ENCODE measurements at places on chromosomes 12 and 14.

DNA sequence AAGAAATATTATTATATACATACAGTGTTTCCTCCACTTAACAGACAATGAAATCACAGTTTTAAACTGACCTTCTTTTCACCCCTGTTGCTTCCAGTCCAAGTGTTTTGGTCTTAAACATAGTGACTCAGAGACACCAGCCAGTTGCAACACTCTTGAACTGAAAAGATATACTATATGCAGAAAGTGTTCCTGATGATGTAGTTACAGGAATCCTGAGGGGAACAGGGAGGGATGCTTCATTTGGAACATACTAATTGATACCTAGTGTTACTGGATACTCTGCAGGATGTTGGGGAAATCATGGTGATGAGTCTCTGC lies 420.8 kb downstream of the CCDC91 start:
- no peak for DNase-seq

GRCh38 chr12:108850854-108851573 lies 6.4 kb downstream of the SSH1 start:
- no peak for DNase-seq

DNA sequence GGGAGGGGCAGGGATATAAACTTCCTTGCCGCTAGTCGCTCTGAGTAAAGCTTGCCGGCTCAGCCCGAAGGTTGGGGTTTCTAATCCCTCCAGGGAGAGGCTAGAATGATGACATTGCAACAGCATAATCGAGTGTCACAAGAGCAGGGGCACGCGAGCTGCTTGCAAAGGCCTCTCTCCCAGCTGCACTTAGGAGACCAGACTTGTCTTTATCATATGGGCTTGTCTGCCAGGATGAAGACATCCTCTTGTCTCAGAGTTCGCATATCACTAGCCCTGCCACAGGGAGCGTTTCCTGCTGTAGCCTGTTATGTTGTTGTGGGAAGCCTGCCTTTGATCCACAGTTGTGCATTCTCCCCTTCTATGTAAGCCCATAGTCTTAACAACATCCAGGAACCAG lies 180.0 kb downstream of the ESR2 start:
- DNase-seq, result no peak

DNA sequence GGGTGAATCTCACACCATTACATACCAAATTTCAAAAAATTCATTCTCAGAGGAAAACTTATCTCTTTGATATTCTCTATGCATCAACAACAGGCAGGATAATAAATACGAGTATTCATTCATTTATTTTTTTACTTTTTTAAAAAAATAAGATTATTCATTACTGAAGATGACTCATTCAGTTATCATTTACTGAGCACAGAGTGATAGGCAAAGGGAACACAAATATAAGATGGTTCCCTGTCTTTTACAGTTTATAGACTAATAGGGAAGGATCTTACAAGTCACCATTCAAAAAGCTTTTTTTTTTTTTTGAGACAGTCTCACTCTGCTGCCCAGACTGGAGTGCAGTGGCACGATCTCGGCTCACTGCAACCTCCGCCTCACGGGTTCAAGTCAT lies 5.0 kb upstream of the PABPN1 start:
- DNase-seq, result no peak

DNA sequence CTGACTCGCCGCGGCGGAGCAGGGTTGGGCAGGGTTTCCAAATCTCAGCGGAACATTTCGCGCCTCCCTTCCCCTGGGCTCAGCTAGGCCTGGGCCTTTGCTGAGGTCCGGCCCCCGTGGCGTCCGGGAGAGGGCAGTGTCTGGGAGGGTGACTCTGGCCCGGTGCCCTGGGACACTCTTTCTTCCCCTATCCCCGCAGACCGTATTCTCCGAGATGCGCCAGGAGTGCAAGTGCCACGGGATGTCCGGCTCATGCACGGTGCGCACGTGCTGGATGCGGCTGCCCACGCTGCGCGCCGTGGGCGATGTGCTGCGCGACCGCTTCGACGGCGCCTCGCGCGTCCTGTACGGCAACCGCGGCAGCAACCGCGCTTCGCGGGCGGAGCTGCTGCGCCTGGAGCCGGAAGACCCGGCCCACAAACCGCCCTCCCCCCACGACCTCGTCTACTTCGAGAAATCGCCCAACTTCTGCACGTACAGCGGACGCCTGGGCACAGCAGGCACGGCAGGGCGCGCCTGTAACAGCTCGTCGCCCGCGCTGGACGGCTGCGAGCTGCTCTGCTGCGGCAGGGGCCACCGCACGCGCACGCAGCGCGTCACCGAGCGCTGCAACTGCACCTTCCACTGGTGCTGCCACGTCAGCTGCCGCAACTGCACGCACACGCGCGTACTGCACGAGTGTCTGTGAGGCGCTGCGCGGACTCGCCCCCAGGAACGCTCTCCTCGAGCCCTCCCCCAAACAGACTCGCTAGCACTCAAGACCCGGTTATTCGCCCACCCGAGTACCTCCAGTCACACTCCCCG lies 3.0 kb downstream of the WNT1 start:
- DNase-seq, result no peak

DNA sequence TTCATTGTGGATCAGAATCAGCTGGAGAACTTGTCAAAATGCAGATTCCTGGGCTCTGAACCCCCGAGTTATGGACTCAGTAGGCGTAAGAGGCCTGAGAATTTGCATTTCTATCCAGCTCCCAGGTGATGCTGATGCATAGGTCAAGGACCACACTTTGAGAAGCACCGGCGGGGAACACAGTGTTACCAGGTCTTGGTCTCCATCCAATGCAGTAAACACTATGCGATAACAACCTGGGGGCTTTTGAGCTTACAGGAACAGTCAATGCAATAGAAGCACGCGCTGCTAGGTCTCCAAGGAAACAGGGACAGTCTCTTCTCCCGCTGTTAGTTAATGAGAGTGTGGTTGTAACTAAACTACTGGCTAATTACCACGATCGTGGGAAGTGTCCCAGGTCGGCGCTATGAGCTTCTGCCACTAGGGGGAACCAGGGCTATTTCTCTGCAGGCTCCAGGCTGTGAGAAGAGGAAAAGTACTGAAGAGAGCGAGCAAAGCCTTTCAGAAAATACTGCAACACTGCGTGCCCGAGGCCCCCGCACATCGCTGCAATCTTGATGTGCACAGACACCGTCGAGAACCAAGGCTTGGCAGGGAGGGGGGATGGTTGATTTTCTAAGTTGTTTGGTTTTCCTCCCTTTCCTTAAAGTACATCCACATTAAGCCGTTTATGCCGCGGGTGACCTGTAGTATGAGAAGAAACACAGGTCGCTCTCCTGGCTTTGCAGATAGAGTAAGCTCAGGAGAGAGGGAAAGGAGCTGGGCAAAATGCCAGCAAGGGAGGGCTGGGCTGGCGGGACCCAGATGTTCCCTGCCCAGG lies 52.0 kb upstream of the KCNA1 start:
- DNase-seq, result peak; percentile 74

- DNase-seq, result no peak
Measured at GRCh38 chr12:45076417-45077026, 25.6 kb upstream of the DBX2 start.

- DNase-seq, result no peak
Measured at GRCh38 chr12:7395950-7396349, 48.0 kb downstream of the CD163L1 start.

- DNase-seq, result no peak
Measured at GRCh38 chr12:103909811-103910210, 20.4 kb upstream of the HSP90B1 start.

DNA sequence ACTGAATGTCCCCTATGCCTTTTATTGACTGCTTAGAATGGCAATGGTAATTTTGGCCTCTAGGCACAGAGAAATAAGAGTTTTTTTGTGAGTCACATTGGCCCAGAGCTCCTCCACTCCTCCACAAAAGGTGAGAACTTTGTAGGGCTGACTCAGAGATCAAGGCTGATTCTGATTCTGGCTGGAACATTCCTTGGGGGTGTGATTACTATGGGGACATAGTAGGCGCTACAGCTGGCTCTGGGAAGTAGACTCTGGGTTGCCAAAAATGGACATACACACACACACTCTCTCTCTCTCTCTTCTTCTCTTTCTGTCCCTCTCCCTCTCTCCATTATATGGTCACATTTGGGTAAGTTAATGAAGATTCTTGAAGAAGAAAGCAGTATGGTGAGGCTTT lies 174.6 kb upstream of the DDHD1 start:
- no peak for DNase-seq

- no peak for DNase-seq
Measured at GRCh38 chr12:107600581-107601144, 84.9 kb upstream of the PWP1 start.

DNA sequence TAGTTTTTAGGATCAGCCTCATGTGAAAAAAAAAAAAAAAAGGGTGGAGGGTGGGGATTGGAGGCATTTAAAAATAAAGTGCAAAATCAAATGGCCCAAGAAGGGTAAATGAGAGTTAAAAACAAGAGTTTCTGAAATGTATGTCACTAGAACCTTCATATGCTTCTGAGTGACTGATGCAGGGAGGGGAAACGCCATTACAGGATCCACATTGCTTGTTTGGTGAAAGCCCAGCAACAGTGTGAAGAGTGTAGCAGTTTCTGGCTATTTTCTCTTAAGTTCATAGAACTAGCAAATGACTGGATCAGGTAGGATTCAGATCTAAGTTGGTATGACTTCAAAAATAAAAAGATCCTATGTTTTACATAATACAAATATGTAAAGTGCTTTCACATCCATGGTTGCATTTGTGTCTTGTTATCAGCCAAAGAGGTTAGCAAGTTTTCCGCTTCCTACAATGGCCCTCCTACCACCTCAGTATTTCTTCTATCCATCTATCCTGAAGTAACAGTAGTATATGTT lies 2.9 kb downstream of the CHPT1 start:
- DNase-seq, result no peak

GRCh38 chr14:22739423-22739822 lies 27.1 kb upstream of the OXA1L start:
- no peak for DNase-seq

DNA sequence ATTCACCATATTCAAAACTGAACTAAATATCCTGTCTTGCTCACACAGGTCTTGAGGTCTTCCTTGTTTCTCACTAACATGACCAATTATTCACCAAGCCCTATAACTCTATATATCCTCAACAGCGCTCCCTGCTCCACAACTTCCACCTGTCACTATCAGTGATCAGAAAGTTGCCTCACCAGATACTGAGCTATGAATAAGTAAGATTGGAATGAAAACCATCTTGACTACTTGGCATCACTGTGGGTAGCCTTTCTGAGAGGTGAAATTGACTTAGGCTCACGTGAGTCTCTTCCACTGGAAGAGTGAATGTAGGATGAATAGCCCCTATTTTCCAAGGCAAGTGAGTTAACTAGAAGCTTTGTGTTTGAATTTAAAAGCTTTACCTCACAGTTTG lies 167.1 kb downstream of the PIK3C2G start:
- no peak for DNase-seq

GRCh38 chr14:55129428-55130195 lies 560 bp downstream of the LGALS3 start:
- DNase-seq, result peak; percentile 24

- DNase-seq, result no peak
Measured at GRCh38 chr14:90019824-90020523, 41.8 kb upstream of the KCNK13 start.

GRCh38 chr12:98439981-98440581 lies 75.3 kb upstream of the TMPO start:
- no peak for DNase-seq

GRCh38 chr12:32535288-32535999 lies 136.1 kb downstream of the FGD4 start:
- DNase-seq, result no peak

DNA sequence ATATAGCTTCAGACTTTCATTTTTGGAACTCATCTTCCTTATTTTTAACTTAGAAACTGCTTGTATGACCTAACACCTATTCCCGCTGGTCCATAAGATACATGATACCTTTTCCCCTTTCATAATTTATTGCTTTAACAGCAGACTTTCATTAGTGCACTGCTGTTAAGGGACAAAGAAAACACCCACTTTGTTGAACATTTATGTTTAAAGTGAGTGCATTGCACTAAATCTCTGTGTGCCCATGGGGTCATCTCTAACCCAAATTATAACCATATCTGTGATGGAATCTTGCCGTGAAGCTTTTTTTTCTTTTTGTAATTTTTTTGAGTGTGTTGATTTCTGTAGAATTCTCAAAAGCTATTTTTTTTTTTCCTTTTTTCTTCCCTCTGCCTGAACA lies 261.8 kb downstream of the TMTC2 start:
- DNase-seq, result no peak

GRCh38 chr14:106308839-106309389 lies 782.5 kb downstream of the TMEM121 start:
- no peak for DNase-seq

- no peak for DNase-seq
Measured at GRCh38 chr14:105324080-105324778, 9.7 kb downstream of the PACS2 start.

DNA sequence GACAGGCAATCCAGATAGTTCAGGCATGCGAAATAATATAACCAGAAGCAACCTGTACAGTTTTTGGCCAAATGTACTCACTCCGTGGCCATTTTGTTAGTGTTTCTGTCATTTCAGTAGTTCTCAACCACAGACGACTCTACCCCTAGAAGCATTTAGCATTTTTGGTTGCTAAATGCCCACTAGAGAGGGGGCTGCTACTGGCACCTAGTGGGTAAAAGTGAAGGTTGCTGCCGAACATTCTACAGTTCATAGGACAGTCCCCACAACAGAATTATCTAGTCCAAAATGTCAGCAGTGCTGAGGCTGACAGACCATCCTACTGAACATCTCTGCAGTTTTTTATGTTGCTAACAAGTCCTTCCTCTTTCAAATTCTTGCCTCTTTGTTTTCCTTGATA lies 107.4 kb downstream of the TSHR start:
- DNase-seq, result no peak

- DNase-seq, result peak; percentile 5
Measured at GRCh38 chr12:7142056-7142644, 12.0 kb downstream of the CLSTN3 start.

- DNase-seq, result no peak
Measured at GRCh38 chr14:65186951-65187350, 84.6 kb upstream of the MAX start.

DNA sequence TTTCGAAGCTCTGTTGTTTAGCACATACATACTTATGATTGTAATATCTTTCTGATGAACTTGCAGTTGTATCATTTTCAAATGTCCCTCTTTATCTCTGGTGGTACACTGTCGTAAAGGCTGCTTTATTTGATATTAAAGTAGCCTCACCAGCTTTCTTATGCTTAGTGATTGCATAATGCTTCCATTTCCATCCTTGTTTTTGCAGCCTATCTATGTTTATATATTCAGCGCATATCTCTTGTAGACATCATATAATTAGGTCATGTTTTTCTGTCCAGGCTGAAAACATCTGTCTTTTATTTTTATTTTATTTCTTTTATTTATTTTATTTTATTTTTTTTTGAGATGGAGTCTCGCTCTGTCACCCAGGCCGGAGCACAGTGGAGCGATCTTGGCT lies 34.6 kb downstream of the ACAD10 start:
- no peak for DNase-seq
